ENCODE measurements at places on chromosomes 16 and 17.

GRCh38 chr17:29977836-29978235 is 36.4 kb downstream of the EFCAB5 start:
- DNase-seq, result no peak

- no peak for DNase-seq
Observed at GRCh38 chr17:63282455-63282854, 163.7 kb downstream of the CYB561 start.

DNA sequence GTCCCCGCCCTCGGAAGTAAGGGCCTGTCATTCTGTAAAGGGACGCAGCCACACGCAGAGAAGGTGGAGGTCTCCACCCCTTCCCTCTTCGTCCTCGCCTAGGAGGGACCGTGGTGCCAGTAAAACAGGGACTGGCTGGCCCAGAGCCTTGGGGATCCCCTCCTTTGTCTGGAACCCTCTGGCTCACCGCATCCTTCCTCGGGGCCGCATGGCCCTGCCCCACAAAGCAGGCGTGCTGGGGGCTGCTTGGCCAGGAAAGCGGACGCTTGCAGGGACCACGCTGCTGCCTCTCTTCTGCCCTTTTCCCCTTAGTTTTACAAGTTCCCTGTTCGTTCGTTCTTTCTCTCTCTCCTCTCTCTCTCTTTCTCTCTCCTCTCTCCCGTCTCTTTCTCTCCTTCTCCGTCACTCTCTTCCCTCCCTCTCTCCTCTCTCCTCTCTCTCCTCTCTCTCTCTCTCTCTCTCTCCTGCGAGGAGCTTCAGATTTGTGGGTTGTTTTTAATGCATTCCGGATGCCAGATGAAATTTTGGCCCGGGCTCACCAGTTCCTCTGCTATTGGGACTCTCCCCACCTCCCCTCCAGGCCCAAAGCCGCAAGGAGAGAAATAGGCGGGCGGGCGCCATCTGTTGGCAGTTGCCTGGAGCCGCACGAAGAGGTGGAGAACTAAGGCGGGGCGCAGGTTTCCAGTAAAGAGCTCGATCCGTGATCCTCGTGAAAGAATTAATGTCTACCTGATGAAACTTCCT is 35.1 kb upstream of the CDRT4 start:
- peak; percentile 58 for DNase-seq

DNA sequence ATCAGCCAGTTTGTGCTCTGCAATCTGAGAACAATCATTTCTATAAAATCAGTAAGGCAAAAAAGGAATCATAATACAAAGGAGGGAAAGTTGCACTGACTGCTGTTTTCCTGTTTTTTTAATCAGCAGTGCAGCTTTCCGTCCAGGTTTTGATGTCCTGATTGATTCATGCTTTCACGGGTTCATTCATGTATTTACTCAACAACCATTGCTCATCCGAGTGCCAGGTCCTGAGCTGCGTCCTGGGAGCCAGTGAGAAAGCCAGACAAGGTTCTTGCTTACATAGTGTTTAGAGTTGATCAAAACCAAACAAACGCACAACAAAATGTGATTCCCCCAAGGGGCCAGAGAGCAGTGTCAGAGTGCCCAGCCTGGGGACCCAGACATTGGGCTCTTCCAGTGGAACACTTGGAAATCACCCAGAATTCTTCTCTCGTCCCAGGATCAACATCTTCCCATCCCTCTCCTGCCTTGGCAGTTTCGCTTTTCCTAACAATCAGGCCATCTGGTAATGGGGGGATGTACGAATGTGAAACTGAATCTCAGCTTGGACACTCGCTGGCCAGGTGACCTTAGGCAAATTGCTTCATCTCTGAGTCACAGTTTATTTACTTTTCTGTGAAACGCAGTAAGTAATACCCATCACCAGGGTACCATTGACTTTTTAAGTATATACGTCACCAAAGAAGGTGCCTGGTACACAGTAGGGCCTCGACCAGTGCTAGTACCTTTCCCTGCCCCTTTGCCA is 13.3 kb upstream of the C1QL1 start:
- peak; percentile 39 for DNase-seq

DNA sequence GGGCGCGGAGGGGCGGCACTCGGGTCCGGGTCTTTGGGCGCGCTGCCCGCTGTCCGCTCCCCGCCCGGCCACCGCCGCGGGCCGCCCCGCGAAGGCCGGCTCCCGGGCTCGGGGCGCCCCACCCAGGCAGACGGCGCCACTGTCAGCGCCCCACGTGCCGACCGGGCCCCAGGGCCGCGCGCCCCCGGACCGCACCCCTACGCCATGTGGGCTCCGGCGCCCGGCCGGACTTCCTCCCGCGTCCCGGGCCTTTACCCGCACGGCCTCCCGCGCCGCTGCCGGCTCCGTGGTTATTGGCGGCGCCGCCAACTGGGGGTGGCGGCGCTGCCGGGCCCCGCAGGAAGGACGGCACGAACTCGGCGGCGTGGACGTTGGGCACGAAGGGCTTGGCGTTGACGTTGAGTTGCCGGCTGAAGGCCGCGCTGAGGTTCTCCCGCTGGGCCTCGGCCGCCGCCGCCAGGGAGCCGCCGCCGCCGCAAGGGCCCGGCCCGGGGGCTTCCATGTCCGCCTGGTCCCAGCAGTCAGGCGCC is 577 bp downstream of the GSPT1 start:
- DNase-seq, result peak; percentile 38

DNA sequence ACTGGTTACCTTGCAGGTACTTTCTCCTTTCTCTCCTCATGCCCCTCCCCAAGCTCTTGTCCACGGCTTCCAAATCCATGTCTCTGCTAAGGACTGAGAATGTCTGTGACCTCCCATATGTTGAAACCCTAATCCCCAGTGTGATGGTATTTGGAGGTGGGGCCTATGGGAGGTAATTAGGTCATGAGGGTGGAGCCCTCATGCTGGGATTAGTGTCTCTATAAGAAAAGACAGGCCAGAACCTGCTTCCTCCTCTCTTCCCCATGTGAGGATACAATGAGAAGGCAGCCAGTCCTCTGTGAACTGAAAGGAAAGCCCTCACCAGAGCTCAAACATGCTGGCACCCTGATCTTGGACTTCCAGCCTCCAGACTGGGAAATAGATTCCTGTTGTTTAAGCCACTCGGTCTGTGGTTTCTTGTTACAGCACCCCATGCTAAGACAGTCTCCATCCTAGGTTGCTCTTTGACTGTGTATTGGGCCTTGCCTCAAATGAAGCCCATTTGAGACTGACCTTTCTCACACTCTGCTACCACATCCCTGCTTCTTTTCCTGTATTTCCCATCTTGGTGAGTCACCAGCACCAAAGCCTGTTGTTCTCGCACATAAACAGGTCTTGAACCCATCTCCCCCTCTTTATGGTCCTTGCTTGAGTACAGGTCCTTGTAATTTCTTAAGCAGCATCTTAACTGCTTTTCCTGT is 135.0 kb downstream of the CDK5R1 start:
- DNase-seq, result peak; percentile 36

DNA sequence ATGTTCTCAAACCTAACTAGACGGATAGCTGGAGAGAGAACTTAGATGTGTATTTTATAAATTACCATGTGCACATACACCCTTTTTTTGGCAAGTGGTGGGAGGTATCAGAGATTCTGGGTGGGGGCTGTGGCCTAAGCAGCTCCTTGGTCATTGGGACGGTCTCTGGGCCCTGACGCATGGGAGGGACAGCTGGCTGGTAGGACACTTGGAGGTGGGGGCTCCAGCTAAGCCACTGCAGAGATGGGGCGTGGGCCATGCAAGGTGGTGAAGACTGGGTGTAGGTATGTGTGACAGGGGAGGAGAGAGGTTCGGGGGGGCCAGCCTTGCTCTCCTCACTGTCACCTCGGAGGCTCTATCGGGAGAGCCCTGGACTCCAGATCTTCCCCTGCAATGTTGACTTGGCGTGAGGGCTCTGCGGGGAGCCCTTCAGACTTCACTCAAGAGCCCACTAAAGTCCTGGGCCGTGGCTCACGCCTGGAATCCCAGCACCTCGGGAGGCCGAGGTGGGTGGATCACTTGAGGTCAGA is 17.1 kb downstream of the C1QTNF1 start:
- no peak for DNase-seq

DNA sequence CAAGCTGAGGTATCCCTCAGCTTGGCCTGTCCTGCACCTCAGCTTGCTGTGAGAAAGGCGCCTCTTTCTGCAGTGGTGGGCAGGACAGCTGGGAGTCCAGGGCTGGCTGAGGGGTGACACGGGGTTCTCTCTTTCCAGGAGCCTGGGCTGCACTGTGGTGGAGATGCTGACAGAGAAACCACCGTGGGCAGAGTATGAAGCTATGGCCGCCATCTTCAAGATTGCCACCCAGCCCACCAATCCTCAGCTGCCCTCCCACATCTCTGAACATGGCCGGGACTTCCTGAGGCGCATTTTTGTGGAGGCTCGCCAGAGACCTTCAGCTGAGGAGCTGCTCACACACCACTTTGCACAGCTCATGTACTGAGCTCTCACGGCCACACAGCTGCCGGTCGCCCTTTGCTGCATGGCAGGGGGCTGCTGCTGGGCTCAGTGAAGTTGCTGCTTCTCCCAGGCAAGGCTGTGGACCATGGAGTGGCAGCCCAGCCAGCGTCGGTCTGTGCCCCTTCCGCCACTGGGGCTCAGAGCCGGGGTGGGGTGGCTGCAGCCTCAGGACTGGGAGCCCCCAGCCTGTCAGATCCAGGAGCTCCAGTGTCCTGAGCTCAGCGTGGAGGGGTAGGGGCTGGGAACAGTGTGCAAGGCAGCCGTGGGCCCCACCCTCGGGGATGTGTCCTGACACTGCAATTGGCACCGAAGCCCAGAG is 6.4 kb downstream of the LIMD2 start:
- no peak for DNase-seq

- no peak for DNase-seq
Observed at GRCh38 chr17:33927732-33928133, 327.4 kb upstream of the CCL2 start.

- no peak for DNase-seq
Observed at GRCh38 chr16:21264571-21265036, 13.5 kb downstream of the CRYM start.

- peak; percentile 92 for DNase-seq
Observed at GRCh38 chr16:68704232-68704867, 32.7 kb upstream of the CDH1 start.

- DNase-seq, result no peak
Observed at GRCh38 chr16:4505356-4506147, 29.4 kb downstream of the HMOX2 start.

- DNase-seq, result no peak
Observed at GRCh38 chr16:82040296-82040695, 5.2 kb downstream of the HSD17B2 start.

- no peak for DNase-seq
Observed at GRCh38 chr16:28103516-28104170, 40.1 kb upstream of the GSG1L start.

DNA sequence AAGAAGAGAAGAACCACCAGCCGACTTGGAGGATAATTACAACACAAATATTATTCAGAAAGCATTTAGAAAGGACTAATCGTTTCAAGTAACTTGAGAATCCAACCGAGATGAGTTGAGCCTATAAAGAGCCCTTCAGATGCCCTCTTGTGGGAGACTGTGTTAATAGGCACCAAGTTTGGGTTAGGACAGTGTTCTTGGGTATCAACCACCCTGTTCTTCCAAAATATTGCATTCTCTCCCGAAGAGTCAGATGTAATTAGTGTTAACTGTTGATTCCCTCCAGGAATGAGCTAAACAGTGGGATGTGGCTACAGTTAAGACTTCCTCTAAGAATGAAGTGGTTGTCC is 87.8 kb upstream of the NOL11 start:
- peak; percentile 55 for DNase-seq

DNA sequence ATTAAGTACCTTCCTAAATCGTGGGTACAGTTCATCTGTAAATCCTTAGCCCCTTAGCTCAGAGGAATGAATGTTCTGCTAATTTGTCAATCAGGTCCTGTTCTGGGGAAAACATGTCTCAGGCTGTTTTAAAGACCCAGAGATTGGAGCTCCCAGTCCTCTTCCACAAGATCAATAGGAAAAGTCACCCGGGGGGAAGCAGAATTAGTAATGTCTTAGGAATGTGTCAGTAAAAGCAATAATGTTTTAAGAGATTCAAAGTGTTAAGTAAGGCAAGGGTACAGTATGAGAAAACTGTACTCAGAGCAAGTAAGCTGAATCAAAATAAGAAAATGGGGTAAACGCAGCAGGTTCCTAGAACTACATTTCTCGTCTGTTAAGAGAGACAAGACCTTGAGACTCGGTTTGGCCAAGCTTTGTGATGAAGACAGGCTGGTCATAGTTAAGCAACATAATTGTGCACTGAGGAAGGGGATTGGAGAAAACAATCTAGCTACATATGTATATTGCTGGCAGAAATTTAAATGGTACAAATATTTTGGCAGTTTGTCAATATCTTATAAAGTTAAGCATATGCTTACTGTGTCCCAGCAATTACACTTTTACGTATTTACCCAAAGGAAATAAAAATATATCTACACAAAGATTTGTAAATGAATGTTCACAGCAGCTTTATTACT is 192.9 kb upstream of the C17orf78 start:
- no peak for DNase-seq

DNA sequence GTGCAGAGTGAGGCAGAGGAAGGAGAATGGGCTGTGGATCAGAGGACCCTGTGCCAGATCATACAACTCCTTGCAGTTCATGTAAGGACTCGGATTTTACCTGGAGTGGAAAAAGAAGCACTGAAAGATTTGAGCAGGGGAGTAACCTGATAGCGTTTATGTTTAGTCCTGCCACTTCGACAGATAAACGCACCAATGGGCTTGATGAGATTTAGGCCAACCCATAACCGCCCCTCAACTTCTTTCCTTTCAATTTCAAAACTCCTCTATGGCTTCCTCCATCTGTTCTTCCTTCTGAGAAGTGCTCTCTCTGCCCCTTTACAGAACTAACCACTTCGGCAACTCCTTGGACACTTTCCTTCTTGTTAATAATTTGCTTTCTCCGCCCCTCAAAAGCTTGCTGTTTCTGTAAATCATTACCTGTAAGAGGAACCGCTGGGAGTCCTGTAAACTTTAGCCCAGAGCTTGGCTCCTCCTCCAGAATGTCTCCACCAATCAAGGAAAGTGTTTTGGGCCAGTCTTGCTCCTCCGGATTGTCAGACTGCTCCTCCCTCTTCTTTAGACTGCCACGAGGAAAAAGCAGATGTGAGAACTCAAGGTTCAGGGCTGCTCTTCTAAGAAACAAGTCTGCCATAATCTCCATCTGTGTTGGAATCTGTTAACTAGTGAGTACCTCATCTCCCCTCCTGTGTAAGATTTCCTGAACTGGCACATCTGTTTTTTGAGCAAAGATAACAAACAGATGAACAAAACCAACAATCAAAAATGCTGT is at the start of gene ACSM3:
TSS of gene ACSM3 (plus strand) at position 554 of the 772 bp plus-strand sequence. CDS start 6,021 bp downstream, outside the sequence.
- peak; percentile 78 for DNase-seq

- DNase-seq, result no peak
Observed at GRCh38 chr17:17510456-17511292, 14.5 kb upstream of the RASD1 start.

DNA sequence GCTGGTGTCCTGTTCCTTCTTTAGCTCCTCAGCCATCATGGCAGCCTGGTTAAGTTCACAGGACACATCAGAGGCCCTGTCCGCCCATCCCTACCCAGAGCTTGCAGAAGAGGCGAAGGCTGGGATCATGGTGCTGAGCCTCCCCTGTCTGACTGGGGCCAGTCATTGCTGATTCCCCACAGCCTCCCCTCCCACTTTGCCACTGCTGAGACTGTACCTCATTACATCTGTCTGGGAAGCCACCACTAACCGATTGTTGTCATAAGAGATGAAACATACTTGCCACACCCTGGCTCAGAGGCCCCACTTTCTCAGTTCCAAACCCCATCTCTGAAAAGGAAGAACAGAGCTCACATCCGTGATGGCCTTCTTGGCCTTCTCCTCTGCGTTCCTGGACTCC is 66.2 kb downstream of the MYH13 start:
- DNase-seq, result no peak
